ENCODE measurements at places on chromosomes 5 and 9.
A peak's percentile ranks its signal among the peaks of the same experiment; 100 is the strongest.

DNA sequence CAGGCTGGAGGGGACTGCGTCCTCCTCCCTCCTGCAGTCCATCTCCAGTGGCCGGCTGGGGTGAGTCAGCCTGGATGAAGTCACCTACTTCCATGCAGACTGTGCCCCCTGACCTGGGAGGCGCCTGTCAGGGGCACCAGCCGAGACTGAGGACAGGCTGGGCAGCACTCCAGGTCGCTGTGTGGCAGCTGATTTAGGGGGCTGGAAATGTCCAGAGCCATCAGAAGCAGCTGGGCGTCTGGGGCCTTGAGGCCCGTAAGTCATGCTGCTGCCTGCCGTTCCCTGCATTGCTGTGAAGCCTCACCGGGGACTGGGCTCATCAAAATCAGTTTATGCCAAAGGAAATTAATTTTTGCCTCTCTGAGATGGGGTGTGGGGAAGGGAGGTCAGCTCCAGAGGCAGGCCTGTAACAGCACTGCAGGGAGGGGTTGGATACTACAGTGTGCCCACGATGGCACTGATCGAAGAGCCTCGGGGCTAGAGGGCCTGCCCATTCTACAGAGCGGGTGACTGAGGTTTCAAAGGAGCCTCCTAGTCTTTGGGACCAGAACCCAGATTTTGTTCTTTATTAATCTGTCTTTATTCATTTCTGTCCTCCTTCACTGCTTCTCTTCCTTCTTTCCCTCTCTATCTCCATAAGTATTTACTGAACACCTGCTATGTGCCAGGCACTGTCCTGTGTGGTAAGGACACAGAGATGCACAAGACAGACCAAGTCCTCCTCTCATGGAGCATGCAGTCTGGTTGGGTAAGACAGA lies 70.4 kb upstream of the PSD2 start:
- DNase-seq: no peak

DNA sequence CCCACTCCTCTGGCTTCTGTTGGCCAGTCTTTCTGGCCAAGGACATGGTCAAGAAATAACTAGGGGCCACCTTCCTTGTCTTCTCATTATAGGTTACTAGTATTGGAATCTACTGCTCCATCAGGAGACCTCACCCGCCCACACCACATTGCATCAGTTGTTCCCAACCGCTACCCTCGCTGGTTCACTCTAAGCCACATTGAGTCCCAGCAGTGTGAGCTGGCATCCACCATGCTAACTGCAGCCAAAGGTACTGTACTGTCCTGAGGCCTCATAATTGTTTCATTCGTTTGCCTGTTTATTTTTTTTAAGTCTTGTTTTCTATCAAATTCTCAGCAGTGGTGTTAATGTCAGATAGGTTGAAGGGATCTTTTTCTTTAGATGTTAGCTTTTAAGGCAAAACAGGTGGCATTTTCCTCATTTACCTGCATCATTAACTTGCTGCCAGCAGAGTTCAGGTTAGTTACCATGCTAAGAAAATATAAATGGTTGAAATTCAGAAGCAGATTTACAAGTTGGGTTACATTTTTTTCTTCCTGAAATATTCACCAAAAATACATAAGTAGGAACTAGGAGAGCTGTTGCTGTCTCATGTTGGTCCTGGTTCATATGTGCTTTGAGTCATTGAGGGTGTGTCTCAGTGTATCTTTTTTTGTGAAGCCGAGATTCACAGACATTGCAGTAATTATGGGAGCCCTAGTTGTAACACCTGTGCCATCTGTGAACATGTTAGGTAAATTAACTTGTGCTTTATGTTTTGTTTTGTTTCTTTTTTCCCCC lies 206.9 kb downstream of the ZSWIM6 start:
- DNase-seq: no peak

- DNase-seq: no peak
Observed at GRCh38 chr5:173736374-173736773, 119.9 kb upstream of the BOD1 start.

DNA sequence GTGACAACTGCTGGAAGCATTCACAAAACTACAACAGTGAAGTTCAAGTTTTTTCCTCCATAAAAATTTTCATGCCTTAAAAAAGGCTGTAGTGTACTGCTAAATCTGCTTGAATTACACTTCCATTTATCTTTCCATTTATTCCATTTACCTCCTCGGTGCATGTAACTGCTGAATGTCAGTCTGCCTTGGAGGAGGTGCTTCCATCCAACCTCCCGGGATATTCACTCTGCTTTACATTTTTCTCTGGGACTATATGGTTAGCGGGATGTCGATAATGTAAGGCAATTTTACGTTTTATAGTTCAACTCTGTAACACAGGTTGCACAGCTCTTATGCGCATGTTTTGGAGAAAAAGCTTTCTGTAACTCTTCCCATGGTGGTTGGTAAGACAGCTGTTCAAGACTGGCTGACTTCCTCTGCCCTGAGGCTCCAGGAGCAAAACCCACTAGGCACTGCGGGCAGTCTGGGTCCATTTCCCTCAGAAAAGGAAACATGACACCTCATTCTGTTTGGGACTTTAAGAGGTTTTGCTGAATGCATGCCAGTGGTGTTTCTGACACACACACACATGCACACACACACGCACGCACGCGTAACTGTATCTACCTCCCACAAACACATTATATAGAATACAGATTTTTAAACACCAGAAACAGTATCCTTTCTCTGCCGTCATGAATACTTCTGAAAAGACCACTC lies 66.1 kb downstream of the SPTLC1 start:
- DNase-seq: no peak

DNA sequence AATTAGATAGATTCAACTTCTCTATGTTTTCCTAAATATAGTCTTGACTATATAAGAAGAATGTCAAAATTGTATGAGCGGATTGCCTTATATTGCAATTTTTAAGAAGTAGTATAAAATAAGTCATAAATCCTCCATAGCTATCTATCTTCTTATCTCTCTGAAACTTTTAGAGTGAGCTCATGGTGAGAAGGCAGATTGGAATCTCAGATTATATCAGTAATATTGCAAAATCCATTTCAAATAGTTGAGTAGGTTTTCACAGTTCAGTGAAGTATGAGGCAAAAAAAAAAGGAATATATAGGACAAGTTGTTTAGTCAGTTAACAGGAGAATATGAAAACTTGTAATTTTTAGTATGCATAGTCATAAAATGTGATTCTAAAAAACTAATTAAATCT lies 156.4 kb downstream of the FAM174A start:
- no peak for DNase-seq

GRCh38 chr9:12162181-12162815 lies 530.9 kb upstream of the TYRP1 start:
- no peak for DNase-seq

GRCh38 chr5:172063463-172064235 lies 57.2 kb upstream of the FBXW11 start:
- no peak for DNase-seq

DNA sequence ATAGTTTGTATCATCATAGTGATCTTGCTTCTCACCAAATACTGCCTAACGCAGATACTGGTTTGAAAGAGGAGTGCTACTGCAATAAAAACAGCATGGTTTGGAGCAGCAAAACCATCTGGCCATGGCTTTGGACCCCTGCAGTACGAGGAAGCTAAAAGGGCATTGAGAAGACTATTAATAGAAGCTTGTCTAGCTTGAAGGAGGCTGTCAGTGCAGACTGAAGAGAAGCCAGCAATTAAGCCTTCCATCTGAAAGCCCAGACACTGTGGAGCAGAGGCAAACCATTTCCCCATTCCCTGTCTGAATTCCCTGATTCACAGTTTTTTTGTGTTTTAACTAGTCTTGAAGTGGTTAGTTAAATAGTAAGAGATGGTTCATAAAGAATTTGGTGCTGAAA lies 281.6 kb downstream of the PTPRD start:
- no peak for DNase-seq

DNA sequence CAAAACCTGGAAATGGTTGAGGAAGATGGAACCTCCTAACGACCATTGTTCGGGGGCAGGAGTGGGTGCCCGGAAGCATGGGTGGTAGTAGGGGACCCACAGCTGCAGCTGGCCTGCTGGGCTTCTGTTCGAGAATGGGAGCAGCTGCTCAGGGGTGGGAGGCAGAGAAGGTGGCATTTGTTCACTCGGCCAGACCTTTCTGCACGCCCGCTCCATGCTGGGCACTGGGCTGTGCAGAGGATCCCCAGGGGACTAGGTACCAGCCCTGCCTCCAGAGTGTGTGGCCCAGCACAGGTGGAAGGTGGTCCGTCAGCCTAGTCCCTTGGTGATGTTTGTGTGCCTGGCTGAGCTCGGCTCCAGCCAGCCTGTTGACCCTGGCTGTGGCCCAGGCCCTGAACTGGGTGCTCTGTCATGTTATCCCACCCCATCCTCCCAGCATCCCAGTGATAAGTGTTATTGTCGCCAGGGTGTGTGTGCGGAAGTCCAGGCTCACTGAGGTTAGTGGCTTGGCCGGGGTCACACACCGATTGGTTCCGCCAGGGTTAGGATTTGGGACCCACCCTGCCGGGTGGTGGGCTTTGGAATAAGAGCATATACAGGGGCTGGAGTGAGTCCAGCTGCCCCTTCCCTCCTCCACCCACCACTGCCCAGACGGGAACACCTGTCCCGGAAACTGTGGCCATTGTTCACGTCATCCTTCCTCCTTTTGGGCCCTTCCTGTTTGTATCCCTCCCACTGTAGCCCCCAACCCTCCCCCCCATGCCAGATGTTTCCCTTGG lies 4.8 kb downstream of the N4BP3 start:
- no peak for DNase-seq

GRCh38 chr9:123713282-123713681 lies 216.6 kb downstream of the DENND1A start:
- DNase-seq: no peak

DNA sequence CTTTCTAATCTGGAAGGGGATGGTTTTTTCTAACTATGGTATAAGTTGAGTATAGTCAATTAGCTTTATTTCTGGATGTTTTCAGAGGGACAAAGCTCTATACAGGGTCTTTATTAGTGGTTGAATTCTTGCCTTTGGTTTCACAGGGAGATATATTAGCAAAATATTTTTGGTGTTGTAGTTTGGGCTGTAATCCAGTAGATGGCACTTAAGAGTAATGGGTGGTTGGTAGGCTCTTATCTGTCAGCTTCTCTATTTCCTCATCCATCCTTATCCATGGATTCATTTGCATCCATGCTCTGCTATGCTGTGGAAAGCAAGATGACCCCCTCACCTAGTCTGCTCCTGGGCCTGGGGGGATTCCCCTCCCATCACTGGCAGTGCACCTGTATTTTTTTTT lies 363.6 kb upstream of the CYLC2 start:
- DNase-seq: no peak

DNA sequence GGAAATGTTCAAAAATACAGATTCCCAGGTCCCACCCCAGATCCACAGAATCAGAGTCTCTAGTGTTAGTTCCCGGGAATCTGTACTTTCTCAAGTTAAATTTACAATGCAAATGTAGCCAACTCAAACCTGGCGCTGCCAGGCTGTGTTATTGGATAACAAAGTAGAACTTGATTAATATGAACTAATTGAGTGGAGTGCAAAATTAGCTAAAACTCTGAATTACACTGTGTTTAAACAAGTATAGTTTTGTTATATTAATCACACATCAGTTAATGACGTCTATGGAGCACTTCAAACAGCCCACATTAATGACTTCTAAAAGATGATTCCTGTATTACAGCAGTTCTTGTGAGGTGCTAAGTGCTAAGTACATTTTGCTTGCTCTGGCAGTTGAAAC lies 32.4 kb upstream of the CYFIP2 start:
- peak; percentile 58 for DNase-seq

DNA sequence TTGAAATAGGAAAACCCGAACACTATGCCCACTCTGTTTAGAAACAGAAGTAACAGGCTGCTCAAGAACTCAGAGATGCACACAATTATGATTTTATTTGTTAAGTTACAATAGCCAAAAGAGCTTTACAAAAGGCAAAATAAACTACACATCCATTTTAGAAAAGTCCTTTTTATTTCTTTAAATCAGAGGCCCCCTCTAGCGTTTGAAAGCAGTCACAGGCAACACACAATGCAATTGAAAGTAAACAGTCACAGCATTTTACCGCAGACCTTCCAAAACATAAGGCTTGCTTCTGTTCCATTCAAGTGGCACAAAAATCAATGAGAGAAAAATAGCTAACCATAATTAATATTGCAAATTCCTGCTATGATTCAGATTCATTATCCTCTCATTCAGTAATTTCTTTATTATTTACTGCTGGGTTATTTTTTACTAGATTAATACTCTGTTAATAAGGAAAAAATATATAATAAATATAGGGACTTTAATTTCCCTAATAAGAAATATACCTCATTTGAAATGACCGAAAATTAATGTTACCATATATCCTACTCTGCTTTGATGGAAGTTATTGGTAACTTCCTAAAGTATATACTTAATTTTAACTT lies 78.3 kb downstream of the CEP120 start:
- DNase-seq: no peak

All from CD4-positive, alpha-beta T cell treated with Interleukin-2 at 100 ng/mL for 4 hours (primary cell).